Activated gamma-delta T cell treated with Interleukin-2 at 50 U/mL for 16 hours (primary cell): ENCODE measurements at places on chromosomes 4 and X.

GRCh38 chr4:18050448-18050847, 28.9 kb upstream of the LCORL start:
- no peak for DNase-seq

DNA sequence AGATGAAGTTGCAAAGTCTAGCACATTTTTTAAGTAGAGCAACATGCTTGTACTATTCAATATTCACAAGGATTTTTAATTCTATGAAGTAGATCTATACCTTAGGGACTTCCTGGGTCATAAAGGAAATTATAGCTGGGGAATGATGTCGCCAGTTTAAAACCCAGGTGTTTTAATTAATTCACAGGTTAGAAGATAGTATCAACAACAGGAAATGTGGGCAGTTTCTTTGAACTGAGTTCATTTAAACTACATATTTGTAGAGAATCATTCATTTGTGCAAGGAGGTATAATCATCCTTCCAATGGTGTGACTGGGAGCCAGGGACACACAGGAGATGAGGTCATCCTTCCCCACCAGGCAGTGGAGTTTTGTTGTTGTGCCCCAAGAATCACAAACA, 181.3 kb upstream of the KLF3 start:
- DNase-seq: no peak

- no peak for DNase-seq
These were observed 1.6 kb downstream of the SEPTIN11 start for GRCh38 chr4:76950956-76951671.

DNA sequence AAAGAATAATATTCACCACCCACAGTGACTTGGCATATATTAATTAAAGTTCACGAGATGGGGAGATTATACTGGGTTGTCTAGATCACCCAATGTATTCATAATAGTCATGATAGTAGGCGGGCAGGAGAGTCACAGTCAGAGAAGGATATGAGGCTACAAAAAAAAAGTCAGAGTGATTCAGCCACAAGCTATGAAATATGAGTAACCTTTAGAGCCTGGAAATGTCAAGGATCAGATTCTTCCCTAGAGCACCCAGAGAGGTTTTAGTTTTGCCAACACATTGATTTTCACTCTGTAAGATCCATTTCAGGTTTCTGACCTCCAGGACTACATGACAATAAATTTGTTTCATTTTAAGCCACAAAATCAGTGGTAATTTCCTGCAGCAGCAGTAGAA, 501.9 kb downstream of the GABRG1 start:
- DNase-seq: no peak

DNA sequence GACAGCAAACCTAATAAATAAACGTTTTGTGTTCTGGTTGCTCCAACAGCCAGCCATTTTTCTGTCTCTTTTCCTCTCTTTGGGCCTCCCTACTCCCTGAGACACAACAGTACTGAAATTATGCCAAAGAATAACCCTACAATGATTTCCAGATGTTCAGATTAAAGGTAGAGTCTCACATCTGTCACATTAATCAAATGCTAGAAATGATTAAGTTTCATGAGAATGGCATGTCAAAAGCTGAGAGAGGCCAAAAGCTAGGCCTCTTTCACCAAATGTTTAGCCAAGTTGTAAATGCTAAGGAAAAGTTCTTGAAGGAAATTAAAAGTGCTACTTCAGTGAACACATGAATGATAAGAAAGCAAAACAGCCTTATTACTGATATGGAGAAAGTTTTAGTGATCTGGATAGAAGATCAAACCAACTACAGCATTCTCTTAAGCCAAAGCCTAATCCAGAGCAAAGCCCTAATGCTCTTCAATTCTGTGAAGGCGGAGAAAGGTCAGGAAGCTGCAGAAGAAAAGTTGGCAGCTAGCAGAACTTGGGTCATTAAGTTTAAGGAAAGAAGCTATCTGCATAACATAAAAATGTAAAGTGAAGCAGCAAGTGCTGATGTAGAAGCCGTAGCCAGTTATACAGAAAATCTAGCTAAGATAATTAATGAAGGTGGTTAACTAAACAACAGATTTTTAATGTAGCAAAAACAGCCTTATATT, 182.1 kb upstream of the NUDT6 start:
- no peak for DNase-seq

GRCh38 chr4:8332891-8333331, 63.4 kb downstream of the HTRA3 start:
- DNase-seq: no peak

DNA sequence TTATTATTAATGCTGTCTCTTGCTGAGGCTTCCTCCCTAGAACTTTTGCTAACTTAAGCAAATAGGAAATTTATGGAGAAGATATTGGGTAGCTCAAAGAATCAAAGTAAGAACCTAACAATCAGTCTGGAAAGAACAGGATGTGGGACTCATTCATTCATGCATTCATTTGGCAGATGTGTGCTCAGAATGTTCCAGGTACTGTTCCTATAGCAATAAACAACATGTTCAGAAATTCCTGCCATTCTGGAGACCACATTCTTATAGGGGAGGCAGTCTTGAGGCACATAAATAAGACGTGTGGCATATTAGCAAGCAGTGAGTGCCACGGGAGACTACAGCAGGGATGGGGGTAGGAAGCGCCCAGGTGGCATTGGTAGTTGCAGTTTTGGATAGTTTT, 5.0 kb downstream of the GRK4 start:
- DNase-seq: no peak

DNA sequence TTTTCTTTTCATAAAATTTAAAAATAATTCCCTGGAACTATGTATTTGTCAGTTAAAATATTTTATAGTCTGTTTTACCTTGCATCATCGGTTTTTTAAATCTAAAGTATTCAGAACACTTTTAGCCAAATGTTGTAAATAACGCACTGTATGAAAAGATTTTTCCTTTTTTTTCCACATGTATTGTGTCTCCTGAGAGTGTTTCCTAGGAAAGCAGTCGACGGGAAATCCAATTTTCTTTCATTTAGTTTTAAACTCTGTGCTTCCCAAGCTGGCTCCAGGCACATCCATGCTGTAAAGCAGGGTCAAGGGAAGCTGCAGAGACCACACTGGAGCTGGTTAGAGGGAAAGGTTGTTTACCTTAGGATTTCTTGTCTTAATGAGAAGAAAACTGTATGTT, 1724.3 kb upstream of the TENM3 start:
- no peak for DNase-seq

DNA sequence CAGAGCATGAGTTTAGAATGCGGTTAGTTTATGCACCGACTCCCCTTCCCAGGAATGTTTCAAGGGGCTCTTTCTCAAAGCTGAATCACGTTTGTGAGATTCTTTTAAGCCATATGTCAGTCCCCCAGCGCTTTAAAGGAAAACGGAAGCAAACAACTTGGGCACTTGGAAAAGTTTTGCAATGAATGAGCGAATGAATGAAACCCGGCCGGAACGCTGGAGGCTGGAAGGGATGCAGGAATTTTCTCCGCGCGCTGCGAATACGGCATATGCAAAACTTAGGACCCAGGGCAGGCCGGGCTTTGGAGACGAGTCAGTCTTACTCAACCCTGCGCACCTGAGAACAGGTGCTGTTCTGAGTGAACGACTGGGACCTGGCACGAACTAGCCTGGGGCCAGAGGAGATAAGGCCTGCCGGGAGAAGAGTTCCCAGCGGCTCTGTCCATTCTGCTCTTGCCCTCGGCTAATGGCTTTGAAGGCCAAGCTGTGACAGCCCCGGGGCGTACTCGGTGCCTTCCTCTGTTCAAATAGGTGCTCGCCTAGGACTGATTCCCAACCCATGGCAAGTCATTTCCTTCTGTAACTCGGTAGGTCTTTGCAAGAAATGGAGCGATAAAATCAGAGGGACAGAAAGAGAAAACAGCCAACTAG, 743 bp upstream of the NRK start:
- no peak for DNase-seq

DNA sequence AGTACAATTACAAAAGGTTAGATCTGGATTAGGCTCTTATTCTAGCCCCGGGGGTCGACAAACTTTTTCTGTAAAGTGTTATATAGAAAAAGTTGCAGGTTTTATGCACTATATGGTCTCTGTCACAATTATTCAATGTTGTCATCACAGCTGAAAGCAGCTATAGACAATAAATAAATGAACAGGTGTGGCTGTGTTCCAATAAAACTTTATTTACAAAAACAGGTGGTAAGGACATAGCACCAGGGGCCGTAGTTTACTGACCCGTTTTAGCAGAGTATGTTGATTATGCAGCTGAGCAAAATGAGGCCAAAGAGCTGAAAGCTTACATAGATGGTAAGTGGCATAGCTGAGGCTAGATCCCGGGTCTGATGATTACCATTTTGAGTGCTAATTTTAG, 13.0 kb upstream of the CXorf38 start:
- no peak for DNase-seq

DNA sequence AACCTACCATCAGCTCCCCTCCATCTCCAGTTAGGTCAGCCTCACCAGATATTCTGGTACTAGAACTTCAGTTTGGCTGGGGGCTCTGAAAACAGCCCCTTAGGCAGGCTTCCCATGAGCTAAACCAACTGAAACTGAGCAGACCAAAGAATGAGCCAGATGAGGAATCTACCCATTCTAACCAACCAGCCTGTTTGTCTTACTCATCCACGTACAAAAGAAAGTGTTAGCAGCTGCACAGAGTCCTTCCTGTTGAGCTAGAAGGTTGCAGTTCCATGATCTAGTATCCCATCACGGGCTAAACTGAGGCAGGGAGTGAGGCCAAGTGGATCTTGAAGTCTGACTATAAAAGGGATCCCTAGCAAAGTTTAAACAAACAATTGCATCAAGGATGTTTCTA, 17.5 kb downstream of the MAGEA9B start:
- DNase-seq: no peak

DNA sequence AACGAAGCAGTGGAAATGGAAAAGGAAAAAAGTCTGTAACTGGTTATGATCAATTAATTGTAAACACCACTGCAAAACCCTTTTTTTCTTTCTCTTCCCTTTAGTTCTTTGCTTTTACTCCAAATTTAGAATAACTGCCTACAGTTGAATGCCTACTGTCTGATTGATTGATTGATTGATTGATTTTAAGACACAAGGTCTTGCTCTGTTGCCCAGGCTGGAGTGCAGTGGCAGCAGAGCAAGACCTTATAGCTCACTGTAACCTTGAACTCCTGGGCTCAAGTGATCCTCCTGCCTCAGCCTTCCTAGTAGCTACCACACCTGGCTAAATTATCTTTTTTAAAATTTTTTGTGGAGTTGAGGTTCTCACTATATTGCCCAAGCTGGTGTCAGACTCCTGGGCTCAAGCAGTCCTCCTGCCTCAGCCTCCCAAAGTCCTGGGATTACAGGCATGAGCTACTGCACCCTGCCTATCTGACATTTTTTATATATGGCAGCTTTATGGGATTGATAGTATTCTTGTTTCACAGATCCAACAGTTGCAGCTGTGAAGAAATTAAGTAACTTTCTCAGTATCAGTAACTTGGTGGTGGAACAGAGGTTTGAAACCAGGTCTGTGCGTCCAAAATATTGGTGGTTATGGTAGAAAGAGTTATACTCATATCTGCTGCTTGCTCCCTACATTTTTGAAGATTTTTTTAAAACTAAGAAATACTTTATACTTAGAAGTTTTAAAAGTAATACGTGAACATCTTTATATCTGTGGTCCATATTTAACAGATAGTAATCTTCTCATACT, 12.4 kb downstream of the UBE2K start:
- no peak for DNase-seq

GRCh38 chrX:144849141-144849540, 398.2 kb upstream of the SPANXN1 start:
- no peak for DNase-seq

- no peak for DNase-seq
These were observed 21.8 kb downstream of the STARD8 start for GRCh38 chrX:68669094-68669860.
